ENCODE measurements at places on chromosomes 1 and 21.

DNA sequence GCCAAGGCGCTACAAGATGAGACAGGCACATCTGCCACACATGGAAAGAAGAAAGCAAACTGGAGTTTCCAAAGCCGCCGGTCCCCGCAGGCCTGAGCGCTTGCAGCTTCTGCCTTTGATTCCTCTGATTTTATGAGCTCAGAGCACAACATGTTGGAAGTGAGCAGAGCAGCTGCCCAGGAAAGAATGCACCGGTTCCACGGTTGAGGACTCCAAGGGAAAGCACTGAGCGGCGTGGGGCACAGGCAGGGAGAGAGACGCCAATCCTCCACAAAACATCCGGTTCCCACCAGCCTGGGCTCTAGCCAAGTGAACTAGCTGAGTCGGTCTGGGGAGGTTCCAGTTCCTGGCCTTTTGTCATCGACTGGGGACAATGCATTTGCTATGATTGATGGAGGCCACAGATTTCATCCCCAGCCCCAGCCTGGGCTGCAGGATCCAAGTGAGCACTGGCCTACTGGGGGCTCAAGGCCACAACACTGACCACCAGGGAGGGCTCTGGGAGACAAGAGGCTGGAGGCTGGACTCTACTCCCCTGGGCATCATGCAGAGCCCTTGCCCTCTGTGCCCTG lies 253.1 kb upstream of the IRF2BP2 start:
- no peak for DNase-seq

GRCh38 chr21:34878940-34879339 lies 170.2 kb downstream of the RUNX1 start:
- no peak for DNase-seq

- no peak for DNase-seq
These were observed 531 bp downstream of the TSPEAR start for GRCh38 chr21:44710756-44711326.

- no peak for DNase-seq
These were observed 2.0 kb downstream of the SKI start for GRCh38 chr1:2229911-2230731.

GRCh38 chr1:41226815-41227434 lies 15.2 kb downstream of the SCMH1 start:
- DNase-seq, result no peak

DNA sequence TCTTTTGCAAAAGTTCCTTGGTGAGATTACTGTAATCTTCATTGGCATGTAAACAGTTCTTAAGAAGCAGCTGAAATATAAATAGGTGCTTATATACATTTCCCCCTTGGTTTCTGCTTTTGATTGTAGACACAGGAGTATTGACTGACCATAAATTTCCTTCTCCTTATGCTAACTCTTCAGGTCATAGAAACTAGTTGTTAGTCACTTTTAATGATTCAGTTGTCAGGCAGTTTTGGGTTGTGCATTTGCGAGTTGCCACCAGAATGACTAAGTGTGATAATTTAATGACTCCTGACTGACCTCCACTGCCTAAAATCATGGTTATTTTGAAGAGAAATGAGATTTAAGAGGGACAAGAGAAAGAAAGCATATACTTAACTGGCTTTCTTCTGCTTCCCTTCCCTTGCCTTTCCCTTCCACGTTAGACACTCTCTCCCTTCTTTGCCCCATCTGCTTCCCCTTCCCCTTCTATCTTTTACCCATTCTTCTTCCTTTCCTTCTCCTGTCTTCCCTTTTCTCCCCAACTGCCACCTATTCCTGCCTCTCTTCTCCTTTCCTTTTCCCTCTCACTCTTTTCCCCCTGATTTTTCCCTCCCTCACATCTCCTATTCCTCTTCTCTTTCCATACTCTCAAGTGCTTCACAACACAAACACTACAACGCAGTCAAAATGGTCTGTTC lies 12.3 kb downstream of the ZMPSTE24 start:
- peak; percentile 21 for DNase-seq

GRCh38 chr1:187873126-187873525 lies 1044.4 kb downstream of the PLA2G4A start:
- DNase-seq, result no peak

DNA sequence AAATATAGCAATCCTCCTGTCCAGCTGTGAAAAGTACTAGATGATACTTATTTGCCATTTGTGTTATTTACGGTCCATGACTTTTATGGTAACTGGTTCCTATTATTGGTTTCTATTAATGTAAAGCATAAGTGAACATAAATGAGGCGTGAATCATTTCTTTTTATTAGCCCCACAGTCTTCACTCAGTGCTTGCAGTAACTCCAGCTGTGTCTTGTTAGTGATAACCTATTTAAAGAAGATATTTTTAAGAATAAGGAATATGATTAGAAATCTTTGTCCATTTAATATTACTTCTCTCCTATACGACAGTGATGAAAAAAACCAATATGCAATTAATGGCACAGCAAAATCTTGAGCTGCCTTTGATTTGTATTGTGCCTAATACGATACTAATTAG lies 149.9 kb downstream of the SPATA17 start:
- DNase-seq, result no peak

GRCh38 chr21:23607782-23608431 lies 1999.4 kb downstream of the MRPL39 start:
- no peak for DNase-seq

DNA sequence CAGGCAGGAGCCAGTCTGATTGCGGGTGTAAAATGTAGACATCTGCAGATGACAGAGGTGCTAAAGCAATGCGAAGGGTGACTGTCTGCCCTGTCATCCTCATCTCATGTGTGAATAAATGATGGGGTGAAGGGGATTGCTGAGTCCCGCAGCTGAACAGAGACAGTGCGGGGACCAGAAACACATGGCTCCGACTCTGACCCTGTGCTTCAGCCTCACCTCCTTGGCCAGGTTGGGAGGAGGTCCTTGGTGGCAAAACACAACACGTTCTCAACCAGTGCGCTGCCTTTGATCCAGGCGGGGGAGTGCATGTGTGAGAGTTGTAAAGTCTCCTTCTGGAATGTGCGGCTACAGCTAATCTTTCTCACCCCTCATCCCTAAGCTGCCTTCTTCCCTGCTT lies 32.0 kb upstream of the TTC22 start:
- DNase-seq, result no peak

DNA sequence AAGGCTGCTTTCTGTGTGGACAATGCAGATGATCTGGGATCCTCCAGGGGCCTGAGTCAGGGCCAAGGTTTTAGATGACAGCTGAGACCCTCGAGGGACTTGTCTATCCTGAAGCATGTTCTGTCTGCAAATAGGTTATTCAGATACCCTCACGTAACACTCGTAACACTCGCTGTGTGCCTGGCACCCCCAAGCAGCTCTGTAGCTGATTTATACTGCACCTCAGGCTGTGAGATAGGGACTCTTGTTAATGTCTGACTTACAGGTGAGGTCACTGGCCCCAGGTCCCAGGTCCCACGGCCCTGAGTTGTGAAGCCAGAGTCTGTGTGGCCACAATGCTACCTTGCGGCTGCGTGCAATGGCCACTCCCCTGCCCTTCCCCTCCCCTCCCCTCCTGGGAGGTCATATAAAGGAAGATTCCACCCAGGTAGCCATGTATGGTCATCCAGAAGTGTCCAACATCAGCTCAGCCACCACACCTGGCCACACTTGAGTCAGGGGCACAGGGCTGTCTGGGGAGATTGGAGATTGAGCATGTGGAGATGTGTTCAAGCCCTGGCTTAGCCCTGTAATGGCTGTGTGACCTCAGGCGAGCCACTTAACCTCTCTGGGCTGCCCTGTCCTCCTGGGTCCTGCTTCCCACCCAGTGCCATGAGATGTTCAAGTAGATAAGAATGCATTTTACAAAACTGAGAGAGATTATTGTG lies 687.7 kb downstream of the MATN1 start:
- DNase-seq, result no peak

DNA sequence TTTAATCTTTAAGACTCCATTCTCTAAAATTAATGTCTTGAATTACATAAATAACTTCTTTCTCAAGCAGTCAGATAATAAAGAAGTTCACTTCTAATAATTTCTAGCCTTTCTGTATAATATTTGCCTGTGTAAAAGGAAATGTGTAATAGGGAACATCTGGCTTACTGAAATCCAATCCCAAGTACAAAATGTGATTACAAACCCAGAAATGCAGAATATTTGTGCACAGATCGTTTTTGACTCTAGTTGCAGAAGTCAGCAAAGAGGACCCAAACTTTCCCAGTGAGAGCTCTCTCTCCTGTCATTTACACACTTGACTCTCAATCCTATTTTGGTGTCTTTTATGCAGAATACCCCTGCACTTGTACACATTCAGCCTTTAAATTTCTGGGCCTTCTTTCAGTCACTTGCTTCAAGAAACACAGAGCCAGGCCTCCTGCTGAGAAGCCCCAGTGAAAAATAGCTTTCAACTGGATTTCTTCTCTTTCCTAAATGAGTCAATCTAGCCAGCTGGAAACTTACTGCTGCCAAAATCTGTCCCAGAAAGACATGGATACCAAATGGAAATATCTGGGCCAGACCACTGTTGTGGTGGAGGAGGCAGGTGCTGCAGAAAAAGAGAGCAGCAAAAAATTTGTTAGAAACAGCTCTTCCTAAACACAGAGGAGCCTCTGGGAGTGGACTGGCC lies 68.5 kb upstream of the ADAM30 start:
- DNase-seq, result no peak

DNA sequence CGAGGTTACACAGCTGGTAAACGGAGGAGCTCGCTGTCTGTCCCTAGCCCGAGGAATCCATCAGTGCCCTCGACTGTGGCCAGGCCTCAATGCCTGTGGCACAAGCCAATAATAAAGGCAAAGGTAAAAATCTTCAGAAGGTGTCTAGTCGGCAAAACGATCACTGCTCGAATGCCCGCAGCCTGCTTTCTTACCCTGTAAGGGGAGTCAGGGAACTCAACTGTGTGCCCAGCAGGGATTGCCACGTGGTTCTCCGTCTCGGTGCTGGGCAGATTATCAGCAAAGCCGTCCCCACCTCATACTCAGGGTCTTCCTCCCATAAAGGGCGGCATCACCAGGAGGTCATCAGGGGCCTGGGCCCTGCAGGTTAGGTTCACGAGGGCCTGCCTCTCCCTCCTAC lies 103.4 kb downstream of the PAX7 start:
- DNase-seq, result no peak

GRCh38 chr1:87392248-87393192 lies 63.8 kb downstream of the LMO4 start:
- no peak for DNase-seq

DNA sequence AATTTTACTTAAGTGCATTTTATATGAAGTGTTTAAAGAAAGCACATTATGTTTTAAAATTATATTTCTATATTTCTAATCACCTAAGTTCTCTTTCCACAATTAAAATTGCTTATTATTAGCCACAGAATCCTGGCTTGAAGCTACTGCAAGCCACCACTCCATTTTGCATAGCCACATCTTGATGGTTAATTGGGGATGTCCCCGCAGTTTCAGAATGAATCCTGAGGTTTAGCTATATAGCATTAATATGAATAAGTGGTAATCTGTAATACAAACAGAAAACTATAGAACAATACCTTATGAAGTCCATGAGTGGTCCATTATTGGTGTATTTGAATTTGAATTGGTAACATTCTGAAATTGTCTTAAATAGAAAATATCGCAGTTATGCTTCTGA lies 11.6 kb upstream of the GOLPH3L start:
- no peak for DNase-seq

GRCh38 chr1:20429296-20429695 lies 56.7 kb downstream of the CAMK2N1 start:
- no peak for DNase-seq

GRCh38 chr1:221962385-221962784 lies 220.5 kb upstream of the DUSP10 start:
- no peak for DNase-seq

DNA sequence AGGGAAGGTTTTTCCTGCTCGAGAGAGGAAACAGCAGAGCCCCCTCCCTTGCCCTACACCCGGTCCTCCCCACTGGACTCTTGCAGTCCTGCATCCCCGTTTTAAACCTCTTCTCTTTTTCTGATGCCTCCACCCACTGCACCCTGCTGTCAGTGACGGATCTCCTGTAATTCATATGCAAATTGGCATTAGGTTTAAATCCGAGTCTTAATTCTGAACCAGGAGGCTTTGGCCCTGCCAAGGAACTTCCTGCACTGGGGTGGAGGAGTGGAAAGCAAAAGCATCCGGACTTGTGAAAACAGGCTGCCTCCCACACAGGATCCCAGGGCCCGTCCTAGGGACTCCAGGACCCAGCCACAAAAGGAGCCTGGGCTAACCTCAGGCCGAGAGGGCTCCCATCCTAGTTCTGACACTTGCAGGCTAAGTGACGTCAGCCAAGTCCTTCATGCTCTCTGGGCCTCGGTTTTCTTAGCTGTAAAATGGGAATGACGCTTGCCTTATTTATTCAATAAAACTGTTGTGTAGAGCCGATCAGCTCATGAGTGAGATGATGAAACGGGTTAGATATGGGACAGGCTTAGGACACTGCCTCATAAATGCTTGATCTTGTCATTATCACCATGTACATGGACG lies 613.3 kb downstream of the AJAP1 start:
- DNase-seq, result no peak

GRCh38 chr1:92567211-92567868 lies 80.6 kb upstream of the GFI1 start:
- no peak for DNase-seq

GRCh38 chr1:27473755-27474154 lies 16.2 kb downstream of the WASF2 start:
- DNase-seq, result no peak

DNA sequence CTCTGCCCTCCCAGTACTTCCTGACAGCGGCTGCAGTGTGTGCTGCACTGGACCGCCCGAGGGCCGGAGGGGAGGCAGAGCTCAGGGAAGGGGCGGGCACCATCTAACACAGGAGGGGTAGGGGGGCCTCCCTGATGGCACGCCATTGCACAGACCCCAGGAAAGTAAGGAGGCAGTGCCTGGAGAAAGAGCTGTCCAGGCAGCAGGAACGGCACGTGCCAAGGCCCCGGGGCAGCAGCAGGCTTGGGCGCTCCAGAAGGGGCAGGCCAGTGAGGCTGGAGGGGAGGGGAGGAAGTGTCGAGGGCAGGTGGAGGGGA lies 110.7 kb downstream of the CRYAA start:
- no peak for DNase-seq

DNA sequence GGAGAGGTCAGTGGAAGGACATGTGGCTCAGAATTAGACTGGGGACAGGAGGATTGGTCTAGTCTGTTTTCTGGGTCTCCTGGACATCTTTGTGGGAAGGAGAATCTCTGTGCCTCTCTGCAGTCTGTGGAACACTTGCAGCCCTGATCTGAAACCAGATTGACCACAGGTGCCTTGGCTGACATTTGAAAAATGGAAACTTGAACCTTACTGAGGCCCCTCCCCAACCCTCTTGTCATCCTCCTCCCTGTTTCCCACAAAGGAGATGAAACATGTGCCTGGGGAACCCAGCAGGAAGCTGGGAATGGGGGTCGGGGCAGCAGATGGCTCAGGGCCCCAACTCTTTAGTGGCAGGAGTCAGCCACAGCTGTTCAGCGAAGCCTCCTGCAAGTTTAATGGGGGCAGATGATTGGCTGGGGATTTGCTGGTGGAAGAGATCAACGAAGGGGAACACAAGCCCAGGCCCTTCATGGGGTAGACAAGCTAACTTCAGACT lies 18.1 kb downstream of the VASH2 start:
- no peak for DNase-seq

Data from T-helper 2 cell (primary cell).